ENCODE measurements at places on chromosomes 2 and 18.
A peak's percentile ranks its signal among the peaks of the same experiment; 100 is the strongest.

DNA sequence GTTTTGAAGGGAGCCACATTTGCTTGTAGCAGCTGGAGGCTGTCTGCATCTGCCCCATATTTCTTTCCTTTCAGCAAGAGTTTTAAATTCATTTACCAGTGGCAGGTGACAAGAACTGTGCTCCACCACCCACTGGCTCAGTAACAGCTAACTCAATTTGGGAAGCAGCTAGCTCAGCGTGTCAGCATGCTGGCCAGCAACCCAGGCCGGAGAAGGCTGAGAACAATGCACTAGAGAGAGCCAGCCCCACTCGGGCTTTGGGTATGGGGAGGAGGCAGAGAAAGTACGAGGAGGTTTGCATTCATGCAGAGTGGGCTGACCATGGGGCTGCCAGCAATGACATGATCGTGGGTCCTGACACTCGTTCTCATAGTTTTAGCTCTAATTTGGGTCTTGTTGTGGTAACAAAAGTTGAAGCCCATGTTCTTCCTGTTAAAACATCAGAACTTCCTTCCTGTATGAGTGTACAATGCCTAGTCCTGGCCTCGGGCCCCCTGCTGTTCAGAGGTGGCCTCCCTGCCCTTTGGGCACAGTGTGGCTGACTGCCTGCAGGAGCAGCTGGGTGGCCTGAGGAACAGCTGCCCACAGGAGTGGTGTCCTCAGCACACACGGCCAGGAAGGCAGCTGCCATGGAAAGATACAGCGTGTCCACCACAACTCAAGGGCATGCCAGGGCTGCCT, 23.0 kb downstream of the CDC42EP3 start:
- no peak for DNase-seq

DNA sequence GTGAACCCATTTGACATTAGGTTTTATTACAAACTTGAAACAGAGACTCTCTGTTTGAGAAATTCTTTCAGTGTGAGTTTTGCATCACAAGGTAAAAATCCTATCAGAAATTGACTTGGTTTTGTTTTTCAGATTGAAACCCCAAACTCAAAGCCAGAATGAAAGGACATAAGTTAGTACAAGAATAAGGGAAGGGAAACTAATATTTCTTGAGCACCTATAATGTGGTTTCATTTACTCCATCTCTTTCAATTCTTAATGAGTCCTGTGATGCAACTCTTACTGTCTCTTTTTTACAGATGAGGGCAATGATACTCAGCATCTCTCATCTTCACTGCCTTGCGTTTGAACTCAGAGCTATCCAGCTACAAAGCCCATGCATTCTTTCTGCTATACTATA, 210.0 kb upstream of the SIX3 start:
- DNase-seq: no peak

GRCh38 chr18:59915606-59916005, 15.8 kb downstream of the PMAIP1 start:
- DNase-seq: no peak

GRCh38 chr18:42080340-42080739, 125.3 kb downstream of the PIK3C3 start:
- no peak for DNase-seq

DNA sequence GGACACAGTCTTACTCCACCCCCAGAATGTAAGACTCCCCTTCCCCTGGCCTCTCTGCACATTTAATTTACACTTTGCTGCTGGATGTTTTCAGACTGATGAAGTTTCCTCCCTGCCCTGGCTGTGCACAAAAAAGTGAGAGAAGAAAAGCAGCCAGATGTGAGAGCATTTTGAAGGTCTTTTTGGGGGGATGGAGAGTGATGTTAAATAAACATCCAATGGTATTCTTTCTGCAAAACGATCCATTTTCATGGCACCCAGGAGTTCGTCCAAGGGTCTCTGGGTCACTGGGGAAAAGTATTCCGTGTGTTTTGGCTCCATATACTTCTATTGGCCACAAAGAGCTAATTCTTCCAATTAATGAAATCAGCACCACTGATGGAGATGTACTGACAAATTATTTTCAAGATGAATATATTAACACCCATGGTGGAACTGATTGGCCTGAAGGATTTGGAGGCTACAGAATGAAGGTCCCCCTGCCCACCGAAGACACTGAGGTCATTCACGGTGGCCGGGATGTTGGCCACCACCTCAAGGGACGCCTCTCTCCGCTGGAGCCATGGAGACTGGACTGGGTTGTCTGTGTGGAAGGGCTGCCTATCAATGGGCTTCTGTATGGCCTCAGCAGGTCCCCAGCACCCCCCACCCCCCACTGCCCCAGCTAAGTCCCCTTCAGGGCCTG, 107.6 kb upstream of the PKDCC start:
- no peak for DNase-seq

- no peak for DNase-seq
Observed at GRCh38 chr2:173523497-173523896, 168.8 kb downstream of the CDCA7 start.

DNA sequence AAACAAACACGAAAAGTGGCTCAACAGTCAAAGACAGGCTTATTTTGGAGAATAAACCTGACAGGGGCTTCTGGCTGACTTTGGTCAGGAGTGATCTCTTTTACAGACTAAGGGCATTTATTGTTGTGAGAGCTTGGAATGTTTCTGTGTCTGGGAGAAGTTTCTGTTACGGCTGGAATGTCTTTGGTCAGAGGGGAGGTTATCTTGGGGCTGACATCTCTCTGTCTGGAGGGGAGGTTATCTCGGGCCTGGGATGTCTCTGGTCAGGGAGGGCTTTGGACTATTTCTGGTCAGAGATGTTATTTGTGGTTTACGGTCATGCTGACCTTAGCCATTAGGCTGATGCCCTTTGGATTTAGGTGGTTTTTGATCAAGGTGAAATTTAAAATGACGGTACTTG, 345.5 kb upstream of the FSIP2 start:
- DNase-seq: no peak

GRCh38 chr2:26950246-26950645, 20.2 kb upstream of the MAPRE3 start:
- no peak for DNase-seq

- DNase-seq: no peak
Observed at GRCh38 chr2:171479154-171479814, 43.0 kb upstream of the CYBRD1 start.

DNA sequence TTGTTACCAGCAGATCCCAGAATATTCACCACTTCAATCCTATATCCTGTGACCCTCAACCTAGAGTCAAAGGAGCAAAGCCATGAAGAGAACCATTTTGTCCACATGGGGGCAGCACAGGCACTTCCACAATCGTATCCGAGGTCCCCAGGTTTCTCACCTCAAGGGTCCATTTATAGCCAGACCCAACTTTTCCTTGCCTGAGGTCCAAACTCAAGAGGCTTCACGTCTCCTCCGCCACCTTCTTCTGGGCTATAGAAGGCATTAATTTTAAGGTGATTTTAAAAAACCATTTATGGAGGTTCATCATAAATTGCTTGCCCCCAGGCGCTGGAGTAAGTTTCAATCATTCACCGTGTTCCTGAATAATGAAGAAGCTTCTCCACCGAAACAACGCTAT, 111.6 kb upstream of the NABP1 start:
- peak; percentile 54 for DNase-seq

DNA sequence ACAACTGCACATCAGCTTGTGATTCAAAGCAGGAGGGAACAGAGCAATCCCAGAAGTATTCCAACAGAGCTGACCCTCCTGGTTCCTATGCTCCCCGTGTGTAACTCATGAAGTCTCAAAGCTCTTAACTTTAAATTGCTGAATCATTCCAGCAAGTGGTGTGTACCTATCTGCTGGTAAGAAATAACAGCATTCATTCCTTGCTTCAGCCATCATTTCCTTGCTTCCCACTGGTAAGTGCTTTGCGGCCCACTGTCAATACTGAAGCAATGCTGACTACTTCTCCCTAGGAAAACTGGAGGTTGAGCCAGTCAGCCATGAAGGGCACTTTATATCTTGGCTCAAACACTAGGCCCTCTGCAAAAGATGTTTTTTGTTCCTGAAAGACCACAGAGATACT, 222.4 kb downstream of the EXOC6B start:
- DNase-seq: no peak

DNA sequence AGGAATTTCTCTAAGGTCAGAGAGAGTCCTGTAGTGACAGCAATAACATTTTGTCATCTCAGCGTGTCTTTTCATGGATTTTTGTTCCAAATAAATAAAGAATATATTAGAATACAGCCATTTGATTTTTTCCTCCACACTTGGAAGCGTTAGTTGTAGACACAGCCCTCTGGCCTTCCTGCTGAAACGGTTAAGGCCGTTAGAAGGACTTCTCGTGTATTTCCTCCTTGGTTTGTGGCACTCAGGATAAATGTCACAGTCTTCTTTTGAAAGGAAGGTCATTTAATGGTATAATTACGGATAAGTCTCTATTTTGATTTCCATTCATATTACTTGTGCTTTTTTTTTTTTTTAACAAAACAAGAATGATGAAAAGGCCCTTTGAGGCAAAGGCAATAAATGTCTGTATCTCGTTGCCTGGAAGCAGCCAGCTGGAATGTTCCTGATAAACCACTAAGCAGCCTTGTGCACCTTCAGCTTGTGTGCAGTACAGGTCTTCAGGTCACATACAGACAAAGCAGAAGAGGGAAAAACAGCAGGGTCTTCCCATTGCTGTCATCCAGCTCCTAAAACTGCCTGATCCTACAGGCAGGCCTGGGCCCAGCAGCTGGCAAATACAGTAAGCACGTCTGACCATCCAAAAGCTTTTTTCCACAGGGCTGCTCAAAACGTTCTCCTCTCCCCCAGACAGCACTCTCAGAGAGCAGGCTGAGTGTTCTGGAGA, 14.4 kb downstream of the EFR3B start:
- no peak for DNase-seq

GRCh38 chr2:112342067-112342550, 66.7 kb downstream of the ZC3H6 start:
- no peak for DNase-seq

- DNase-seq: no peak
Observed at GRCh38 chr2:210299866-210300373, 15.1 kb downstream of the MYL1 start.

DNA sequence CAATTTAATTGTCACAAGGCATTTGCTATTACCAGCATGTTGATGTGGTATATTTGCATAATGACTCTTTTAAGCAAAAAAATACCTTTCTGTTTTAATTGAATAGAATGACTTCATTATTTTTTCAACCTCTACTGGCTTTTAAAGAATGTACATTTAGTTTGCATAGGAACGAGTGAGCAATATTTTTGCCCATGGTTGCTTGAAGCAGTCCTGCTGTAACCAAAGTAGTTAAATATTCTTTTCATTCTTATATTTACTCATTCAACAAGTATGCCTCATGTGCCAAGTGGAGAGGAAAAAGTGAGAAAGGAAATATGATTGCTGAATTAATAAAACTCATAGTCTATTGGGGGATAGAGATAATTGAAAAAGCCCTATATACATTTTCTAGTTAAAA, 184.7 kb downstream of the DSEL start:
- no peak for DNase-seq
